Upper lobe of left lung (tissue), 6 donors: ENCODE measurements at places on chromosomes 16 and 17. TPM values are rescaled to one million over a fixed set of nuclear protein-coding genes. Genes with fewer than 3 reads are reported as not detected.

DNA sequence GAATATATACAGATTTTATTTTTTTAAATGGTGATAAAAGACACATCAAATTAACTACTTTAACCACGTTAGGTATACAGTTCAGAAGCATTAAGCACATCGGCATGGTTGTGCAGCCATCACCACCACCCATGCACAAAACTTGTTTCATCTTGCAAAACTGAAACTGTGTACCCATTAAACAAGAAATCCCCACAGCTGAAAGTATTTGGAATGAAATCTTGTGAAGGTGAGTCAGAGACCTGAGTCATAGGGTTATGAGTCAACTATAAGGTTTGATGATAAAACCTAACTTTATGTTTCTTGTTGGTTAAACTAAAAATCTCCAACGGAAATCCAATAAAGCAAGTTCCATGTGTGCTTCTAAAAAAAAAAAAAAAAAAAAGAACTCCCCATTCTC lies 561.6 kb upstream of the PSMD7 start:
- DNase-seq: no peak

- no peak for DNase-seq
These were observed 1.8 kb upstream of the BCAR1 start for GRCh38 chr16:75252946-75253911.

GRCh38 chr16:14405611-14406537 lies 224.2 kb downstream of the PARN start:
- DNase-seq: peak; percentile 85

DNA sequence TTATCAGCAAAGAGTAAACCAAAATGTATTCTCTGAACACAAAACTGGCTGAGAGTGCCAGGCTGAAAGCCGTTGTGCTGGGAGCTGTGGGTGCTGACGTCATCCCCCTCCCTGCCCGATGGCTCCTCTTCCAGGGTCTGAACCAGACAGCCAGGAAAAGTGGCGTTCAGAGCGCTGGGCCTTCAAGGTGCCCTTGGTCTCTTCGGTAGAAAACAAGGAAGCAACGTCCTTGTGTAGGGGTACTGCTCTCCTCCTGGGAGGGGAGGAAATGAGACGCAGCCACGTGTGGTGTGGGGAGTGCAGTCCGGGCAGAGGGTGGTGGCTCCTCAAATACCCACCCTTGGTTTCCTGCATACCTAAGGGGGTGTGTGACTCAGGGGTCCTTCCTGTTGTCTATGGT lies 394.7 kb downstream of the SEC14L1 start:
- no peak for DNase-seq

DNA sequence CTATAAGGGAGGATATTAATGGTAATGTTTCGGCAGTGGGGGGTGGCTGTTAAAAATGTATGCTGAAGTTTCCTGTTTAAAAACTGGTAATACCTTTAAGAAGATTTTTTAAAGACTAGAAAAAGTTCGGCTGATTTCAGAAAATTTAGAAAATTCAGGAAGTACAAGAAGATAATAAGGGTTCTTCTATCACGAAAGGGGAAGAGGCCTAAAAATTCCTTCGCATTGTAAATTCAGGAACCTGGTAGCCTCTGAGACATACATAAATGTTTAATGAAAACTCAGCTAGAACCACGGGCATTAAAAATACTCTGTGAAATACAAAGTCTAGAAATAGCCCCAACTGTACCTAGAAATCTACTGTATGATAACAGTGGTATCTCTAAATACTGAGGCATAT lies 181.2 kb downstream of the PARN start:
- DNase-seq: no peak

DNA sequence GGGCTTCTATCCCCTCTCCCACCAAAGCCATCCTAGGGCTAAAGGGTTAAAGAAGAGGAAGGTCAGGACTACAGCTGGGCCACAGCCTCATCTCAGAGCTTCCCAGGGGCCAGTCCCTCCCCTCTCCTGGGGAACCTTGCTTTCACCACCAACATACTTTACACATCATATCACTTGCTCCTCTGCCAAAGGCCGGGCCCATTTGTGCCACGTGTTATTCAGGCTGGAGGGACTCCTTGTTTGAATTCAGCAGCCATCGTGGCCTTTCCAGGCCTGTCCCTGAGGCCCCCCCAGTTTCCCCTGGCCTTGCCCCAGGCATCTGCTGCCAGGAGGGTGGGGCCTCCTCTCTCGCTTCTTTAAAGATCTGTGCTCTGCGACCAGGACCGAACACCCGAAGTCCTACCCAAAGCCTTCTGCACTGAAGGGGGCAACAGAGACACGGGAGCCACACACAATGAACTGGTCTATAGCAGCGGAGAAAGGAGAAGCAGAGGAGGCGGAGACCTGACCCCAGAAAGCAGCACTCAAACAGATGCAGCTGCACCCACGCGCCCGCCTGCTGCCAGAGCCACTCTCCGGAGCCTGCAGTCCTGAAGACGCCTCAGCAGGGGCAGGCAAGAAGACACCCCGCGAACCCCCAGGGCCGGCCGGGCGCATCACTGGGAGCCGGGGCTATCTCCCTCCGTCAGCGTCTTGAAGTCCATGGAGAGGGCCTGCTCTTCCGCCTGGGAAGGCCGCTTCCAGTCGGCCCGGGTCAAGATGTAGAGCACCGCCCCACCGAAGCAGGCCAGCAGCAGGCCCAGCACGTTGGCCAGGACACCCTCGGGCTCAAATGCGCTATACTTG lies 12.1 kb downstream of the CYB561 start:
- peak; percentile 85 for DNase-seq

DNA sequence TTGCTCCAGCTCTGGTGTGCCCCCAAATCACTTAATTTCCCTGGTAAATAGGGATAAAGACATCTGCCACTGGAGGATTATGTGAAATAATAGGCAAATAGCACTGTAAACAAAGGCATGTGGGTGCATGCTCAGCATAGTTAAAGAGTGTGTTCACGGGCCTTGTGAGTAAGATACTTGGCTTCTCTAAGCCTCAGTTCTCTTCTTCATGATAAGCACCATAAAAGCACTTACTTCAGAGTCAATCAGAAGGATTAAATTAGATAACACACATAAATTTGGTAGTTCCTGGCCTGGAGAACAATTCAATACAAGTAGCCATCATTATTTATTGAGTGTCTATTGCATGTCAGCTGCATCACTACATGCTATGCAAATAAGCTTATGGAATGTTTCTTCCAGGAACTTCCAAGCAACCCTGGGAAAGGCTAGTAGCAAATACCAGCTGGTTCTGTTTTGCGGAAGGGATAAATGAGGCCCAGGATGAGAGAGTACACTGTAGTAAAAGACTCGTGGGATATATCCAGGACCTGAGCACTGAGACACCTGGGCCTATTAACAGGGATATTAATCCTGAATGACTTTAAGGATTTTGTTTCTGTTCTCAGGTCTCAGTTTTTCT lies 14.5 kb downstream of the CCL11 start:
- DNase-seq: no peak

DNA sequence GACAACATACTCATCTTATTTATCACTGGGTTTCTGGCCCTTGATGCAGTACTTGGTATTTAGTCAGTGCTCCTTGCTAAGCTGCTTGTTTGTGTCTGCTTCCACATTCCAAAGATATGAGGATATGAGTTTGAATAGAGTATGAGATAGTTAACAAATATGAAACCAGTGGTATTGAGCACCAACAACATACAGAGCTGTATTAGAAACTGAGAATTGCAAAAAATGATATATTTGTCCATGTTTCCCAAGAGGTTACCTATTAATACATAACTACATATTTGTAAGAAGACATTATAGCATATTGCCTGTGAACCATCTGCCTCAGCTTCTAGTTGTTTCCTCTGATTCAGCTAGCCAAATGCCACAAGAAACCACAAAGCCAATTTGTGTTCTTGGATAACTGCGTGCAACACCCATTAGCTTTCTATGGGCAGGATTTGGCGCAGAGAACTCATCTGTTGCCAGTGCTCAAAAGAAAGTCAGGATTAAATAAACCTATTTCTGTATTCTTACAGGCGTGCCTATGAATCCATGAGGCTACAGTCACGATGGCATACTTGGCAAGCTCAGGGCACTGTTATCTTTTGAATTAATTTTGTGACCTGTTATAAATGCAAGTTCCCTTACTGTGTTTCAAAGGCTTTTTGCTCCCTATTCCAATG lies 194.4 kb downstream of the MAP2K6 start:
- no peak for DNase-seq

- DNase-seq: no peak
These were observed 63.5 kb downstream of the TANC2 start for GRCh38 chr17:63029541-63029940.

- DNase-seq: peak; percentile 85
These were observed at the start of gene SLC6A4 for GRCh38 chr17:30235386-30236296. SLC6A4 (minus strand) TSS chr17:30235697; CDS start chr17:30221958, 13,739 bp downstream.

GRCh38 chr16:65195998-65196397 lies 74.1 kb upstream of the CDH11 start:
- no peak for DNase-seq

DNA sequence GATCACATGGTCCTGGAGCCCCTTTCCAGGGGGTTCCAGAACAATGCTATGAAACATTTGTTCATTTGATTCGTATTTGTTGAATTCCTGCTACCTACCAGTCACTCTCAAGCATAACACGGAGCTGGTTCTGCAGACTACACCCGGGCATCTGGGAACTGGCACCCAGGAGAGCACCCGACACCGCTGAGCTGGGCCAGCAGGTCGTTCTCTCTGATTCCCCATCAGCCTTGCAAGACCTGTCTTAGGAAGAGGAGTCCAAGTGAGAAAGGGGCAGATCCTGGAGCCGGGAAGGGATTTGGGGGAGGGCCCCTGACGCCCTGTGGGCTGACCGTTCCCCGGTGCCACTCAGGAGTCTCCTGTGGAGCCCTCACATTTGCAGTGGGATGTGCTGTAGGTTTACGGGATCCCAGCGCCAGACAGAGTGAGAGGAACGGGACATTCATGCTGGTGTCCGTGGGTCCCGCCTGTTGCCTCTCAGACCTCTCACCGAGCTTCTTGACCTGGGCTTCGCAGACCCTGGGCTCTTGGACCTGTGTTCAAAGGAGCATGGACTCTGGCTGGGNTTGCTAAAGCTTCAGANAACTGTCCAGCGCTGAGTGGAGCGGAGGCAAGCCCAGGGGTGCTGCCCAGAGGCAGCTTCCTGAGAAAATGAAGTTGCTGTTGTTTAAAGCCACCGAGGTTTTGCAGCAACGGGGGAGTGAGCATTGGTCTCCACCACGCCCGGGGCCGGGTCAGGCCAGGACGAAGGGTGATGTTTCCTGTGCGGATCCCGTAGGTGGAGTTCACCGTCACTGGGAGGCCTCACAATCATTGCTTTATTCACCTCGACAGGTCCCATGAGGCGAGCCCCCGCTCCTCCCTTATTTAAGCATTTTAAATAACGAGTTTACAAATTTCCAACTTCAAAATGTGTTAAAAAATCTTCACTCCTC lies 49.2 kb downstream of the METRNL start:
- DNase-seq: peak; percentile 15

GRCh38 chr16:85347213-85347591 lies 234.9 kb upstream of the CIBAR2 start:
- DNase-seq: no peak

DNA sequence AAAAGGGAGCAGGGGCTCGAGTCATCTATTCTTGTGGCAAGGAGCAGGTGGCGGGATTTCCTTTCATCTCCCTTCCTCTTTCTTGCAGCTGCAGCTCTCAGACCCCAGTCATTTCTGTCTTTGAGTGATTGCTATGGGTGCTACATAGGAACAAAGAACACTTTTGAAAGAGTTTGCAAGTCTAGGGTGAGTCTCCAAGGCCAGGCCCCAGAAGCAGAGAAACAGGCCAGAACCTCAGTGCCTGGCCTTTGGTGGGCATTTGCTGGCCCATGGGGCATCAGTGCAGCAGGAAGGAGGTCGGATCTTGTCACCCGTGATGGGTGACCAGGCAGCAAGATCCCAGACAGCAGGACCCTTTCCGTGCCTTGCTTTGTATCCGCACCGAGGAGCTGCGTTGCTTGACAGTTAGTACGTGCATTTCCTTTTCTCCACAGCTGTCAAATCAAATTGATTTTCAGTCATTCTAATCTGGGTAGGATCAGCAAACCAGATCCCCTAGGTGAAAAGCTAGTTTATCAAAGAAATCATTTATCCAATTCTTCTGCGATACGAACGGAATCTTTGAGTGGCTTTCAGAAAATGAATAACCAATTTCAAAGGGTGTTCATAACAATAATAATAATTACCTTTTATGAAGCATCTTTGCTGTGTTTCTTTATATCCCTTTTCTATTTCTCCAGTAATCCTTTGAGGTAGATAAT lies 244.6 kb upstream of the MAF start:
- DNase-seq: no peak

- no peak for DNase-seq
These were observed 16.3 kb downstream of the MEIOC start for GRCh38 chr17:44672479-44673093.

- no peak for DNase-seq
These were observed 8.4 kb downstream of the P3H4 start for GRCh38 chr17:41803049-41804020.

KRT17 gene
- 17.2 TPM for total RNA-seq

DLX4 gene
- 1.3 TPM for total RNA-seq

GNG13 gene
- total RNA-seq: not detected

GUCY2D gene
- total RNA-seq: not detected

MVP gene
- total RNA-seq: 378 TPM

MYBBP1A gene
- total RNA-seq: 55.4 TPM

OR2C1 gene
- 0.46 TPM for total RNA-seq
